ENCODE measurements at places on chromosomes 12 and 14.
A peak's percentile ranks its signal among the peaks of the same experiment; 100 is the strongest.

DNA sequence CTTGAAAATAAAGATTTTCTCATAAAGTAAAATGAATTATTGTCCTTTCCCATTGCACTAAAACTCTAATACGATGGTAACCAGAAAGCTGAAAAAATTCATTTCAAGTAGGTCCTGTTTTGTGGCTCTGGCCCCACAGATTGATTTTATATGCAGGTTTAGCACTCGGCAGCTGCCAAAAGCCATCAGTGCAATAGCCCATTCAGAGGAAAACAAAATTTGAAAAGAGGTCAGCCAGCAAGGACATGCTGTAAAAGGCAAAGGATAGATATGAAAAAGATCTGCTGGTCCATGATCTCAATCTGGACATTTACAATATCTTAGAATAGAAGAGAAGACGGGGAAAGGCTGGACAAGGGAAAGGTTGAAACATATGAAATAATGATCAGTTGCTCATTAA is 414.8 kb upstream of the NOVA1 start:
- no peak for DNase-seq

DNA sequence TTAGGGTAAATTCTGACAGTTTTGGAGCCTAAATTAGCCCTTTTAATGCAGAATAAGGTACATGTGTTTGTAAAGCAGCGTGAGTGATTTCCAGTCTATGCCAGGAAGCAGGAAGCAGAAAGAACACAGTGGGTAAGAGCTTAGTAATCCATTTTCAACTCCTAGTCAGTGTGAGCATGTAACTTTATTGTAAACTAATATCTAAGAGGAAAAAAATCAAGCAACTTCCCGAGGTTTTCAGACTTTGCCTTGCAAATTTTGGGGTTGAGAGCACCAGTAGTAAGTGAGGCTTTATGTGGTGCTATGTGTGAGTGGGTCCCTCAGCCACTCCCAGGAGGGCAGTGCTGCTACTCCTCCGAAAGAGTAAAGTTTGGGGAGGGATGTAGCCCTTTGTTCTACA is 2.9 kb downstream of the CIPC start:
- DNase-seq: peak; percentile 43

GRCh38 chr12:89468648-89469326 is 55.8 kb downstream of the GALNT4 start:
- no peak for DNase-seq

- no peak for DNase-seq
Observed at GRCh38 chr12:104618691-104619090, 161.9 kb downstream of the CHST11 start.

DNA sequence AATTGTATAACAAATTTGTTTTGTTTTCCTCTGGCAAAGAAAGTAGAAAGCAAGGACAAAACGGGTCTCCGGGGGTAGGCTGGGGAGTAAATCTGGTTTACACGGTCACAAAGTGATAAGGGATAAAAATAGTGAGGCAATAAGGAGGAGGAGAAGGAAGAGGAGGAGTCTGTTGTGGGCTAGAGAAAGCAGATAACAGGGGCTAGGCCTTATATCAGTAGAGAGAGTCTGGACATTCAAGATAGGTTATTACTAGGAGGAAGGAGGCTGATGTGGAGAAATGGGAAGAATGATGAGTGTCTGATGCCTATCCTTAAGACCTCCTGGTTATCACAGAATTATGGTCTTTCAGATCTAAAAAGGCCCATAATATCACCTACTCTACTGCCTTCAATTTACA is 83.2 kb upstream of the SSTR1 start:
- DNase-seq: no peak

GRCh38 chr14:79438696-79439342 is 772.5 kb downstream of the DIO2 start:
- no peak for DNase-seq

DNA sequence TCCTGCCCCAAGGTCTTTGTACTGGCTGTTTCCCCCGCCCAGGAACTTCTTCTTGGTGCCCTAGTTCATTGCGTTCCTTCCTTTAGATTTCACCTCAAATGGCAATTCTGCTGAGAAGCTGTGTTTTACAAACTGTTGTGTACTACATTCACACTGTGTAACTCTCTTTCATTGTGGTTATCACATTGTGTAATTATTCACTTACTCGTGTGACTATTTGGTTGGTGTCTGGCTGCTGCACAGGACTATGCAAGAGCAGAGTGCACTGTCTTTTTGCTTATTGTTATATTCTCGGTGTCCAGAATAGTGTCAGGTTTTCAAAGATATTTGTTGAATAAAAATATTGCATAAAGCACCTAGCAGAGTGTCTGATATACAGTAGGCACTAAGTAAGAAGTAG is 177.2 kb upstream of the PRICKLE1 start:
- no peak for DNase-seq

GRCh38 chr14:61578745-61579144 is 116.6 kb upstream of the HIF1A start:
- DNase-seq: no peak

DNA sequence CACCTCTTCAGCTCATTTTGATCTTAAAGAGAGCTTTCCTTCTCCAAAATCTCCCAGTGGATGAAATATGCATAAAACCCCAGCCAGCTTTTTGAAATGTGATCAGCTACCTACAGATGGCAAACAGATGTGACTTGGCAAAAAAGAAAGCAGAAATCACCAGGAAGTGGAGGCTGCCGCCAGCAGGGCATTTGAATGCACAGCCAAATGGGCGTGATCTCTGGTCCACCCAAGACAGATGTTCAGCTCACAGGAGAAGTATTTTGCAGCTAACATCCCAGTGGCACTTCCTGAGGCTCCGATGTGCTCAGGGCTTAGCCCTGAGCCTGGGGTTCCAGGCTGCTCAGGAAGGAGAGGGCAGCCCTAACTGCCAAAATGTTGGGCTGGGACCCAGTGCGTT is 78.3 kb downstream of the LGMN start:
- DNase-seq: no peak
